ENCODE measurements at places on chromosomes 12 and 14. TPM values are rescaled to one million over a fixed set of nuclear protein-coding genes. Genes with fewer than 3 reads are reported as not detected.

DNA sequence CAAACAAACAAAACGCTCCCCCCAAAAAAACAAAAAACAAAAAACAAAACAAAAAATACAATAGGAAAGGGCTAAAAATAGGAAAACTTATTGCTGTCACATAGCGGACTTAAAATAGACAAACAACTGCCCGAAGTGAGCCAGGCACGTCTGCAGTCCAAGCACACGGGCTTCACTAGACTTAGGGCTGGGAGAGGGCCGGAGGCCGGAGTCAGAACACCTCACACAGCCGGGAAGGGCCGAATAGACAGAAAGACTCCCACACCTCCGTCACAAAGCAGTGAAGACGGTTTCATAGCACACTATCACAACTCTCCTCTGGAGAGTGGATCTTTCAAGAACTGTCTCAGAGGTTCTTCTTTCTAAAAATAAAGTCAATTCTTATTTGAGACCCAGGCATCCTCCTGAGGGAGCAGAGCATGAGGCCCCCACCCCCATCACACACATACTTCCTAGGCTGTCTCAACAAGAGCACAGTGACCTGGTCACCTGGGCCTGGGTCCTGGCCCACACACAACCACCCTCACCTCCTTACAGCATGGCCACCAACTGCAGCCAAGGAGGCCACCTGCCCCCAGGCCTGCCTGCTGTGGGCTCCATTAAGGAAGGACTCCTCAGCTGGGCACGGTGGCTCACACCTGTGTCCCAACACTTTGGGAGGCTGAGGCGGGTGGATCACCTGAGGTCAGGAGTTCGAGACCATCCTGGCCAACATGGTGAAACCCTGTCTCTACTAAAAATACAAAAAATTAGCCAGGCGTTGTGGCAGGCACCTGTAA is 6.7 kb downstream of the BAG5 start:
- no peak for DNase-seq

- no peak for DNase-seq
These were observed 357.1 kb downstream of the RAD51B start for GRCh38 chr14:68176687-68177086.

- DNase-seq = no peak
These were observed 1366.8 kb upstream of the TMEM132C start for GRCh38 chr12:126899926-126900792.

LRTM2 gene
- total RNA-seq = not detected

- DNase-seq = peak; percentile 42
These were observed 46.5 kb downstream of the PAPLN start for GRCh38 chr14:73283608-73284379.

- no peak for DNase-seq
These were observed 144.4 kb downstream of the CAND1 start for GRCh38 chr12:67413577-67413976.

Measured in IMR-90 (cell line).